Tibial nerve (tissue), 4 donors: ENCODE measurements at places on chromosomes 2 and 18.

DNA sequence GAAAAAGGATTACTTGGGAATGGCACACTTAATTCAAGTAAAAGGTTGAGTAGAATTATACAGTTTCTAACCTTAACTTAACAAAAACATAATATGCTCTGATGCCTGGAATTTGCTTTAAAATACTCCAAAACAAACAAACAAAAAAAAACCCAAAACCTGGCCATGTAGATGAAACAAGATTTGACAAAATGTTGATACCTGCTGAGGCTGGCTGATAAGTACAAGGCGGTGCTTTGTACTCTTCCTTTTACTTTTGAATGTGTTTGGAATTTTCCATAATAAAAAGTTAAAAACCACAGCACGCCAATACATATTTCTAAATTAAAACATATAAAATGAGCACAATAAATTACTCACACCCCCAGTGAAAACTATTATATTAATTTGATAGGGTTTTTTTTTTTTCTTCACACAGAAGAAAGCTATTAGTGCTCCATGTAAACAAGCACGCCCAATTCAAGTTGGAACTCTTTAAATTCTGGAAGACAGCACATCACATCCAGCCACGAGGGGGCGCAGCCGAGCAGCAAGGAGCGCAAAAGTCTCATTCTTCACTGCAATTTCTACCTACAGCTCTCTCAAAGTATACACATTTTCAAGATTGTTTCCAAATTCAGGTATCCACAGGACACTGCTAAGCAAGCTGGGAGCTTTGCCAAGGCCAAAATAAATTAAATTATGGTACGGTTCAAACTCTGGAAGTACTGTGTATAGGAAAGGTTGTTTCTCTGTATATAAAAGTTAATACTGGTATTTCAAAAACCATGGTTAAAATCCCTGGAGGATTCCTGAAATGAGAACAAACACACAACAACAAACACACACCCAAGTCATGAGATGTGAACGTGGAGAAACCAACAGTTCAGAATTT, 7.5 kb downstream of the SERTAD2 start:
- DNase-seq, result peak; percentile 96

- no peak for DNase-seq
Observed at GRCh38 chr18:57696271-57696670, 74.6 kb upstream of the NARS1 start.

- peak; percentile 53 for DNase-seq
Observed at GRCh38 chr2:31170071-31170698, 31.9 kb upstream of the GALNT14 start.

DNA sequence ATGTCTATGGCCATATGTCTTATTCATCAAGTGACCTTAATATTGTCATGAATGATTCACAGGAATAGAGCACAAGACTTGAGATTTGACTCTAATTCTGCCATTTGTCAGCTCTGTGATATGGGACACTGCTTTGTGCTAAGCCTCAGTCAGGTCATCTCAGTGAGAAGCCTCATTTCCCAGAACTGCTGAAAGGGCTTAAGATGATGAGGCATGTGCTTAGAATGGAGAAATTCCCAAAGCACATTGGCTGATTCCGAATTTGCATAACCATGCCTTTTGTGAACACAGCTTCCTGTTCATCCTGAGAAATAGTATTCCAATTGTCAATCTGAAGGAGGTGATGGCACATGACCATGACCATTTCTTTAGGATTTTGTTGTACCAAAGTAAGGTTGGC, 218.1 kb downstream of the ALK start:
- DNase-seq, result no peak

DNA sequence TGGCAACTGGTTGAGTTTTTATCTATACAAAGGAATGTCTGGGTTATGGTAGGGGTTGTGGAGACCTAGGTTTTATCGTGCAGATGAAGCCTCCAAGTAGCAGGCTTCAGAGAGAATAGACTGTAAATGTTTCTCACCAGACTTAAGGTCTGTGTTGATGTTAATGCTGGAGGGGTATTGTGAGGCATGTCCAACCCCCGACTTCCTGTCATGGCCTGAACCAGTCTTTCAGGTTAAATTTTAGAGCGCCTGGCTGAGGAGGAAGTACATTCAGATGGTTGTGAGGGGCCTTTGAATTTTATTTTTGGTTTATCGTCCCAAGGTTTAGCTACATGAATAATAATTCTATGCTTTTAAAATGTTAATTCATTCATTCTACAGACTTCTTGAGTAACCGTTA, 435.1 kb downstream of the DLGAP1 start:
- DNase-seq, result no peak

- DNase-seq, result no peak
Observed at GRCh38 chr18:10207682-10208345, 246.6 kb upstream of the APCDD1 start.

- DNase-seq, result no peak
Observed at GRCh38 chr2:216865658-216866057, 5.8 kb upstream of the TNP1 start.

DNA sequence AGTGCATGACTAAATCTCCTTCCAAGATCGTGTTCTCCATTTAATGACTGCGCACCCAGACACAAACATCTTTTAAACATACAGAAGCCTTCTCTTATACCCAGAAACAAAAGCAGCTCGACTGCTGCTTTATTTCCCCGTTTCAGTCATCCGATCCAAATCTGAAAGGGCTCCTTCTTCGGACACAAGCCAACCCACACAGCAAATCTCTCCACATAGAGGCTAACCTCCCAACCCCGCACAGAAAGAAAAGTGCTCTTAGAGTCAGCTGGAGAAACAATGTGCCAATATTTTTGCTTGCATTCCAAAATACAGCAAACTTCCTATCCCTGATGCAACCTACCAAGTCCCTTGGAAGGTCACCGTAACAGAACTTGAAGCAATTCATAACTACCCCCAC, 29.1 kb downstream of the GAREM1 start:
- DNase-seq, result no peak

DNA sequence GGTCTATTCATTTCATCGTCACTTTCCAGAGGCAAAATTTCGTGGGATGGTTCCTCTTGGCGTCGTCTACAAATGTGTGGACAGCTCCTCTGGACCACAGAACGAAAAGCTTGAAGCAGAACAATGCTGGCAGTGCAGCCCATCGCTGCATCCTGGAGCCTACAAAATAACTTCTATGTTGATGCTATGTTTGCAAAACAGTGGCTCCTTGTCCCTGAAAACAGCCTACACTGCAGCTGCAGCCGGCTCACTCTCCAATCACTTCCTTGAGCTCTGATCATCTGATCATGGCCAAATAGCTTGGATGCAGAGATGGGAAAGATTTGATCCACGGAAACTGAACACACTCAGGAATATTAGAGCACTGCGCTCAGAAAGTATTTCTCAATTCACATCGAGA, 60.0 kb downstream of the DOCK10 start:
- DNase-seq, result no peak

- peak; percentile 43 for DNase-seq
Observed at GRCh38 chr2:54438271-54438670, 17.9 kb upstream of the SPTBN1 start.

DNA sequence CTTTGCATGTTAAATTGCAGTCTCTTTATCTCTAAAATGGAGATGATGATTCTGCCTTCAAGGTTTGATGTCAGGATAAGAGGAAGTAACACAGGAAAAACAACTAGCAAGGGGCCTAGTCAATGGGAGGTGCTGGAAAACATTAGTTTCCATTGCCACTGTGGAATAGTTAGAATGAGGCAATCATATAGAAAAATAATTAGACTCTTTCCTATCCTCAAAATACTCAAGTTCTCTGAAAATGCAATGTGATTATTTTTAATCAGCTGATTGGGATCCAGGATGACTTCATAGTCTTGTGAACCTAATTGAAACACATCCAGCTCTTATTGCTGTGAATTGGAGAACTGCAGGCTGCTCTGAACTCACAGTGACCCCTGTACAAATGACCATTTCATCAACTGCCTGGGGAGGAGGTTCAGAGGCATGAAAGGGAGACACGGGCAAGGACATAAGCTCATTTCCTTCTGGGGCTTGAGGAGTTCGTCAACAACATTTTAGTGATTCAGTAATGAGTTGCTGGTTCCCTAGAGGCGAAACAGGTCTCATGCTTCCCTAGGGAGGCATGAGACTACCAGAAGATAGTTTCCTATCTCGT, 422.5 kb downstream of the LPIN1 start:
- DNase-seq, result no peak
